ENCODE measurements at places on chromosomes 6 and 20. TPM values are rescaled to one million over a fixed set of nuclear protein-coding genes. Genes with fewer than 3 reads are reported as not detected.
A peak's percentile ranks its signal among the peaks of the same experiment; 100 is the strongest.

IRF4 gene
- total RNA-seq: 3.3 TPM

DNA sequence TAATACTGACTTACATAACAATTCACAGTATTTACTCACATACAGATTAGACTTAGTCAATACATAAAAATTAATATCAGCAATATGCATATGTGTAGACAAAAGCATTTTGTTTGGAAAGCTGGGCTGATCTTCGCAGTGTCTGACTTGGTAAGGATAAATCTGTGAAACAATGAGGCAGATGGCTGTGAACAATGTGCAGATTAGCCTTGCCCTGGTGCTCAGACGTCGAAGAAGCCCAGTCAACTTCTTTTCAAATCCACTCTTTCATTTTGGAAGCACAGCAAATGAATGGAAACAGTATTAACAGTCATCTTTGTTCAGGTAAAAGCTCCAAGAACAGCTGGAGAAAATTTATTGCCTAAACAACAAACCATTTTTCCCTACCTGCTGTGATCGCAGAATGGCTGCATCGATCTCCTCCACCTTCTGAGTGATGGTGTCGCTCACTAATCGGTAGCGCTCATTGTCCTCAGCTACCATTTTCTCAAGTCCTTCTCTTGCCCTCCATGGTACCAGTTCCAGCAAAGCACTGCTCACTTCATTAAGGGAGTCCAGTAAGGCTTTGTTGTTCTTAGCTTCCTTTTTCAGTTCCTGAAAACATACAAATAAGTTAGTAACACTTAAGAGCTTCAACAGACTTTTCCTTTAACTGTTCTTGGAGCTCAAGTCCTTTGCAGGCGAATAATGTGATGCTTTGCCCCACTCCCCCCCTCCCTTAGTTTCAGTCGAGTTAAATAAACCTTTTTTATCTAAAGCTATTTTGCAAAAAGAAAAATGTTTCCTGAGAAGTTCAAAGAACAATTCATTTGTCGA, 116.5 kb downstream of the DST start:
- DNase-seq: no peak

LSM2 gene
- total RNA-seq: 31.8 TPM

- no peak for DNase-seq
These were observed 91.2 kb upstream of the SIRPA start for GRCh38 chr20:1803932-1804501.

MRS2 gene
- 22.8 TPM for total RNA-seq

GRCh38 chr20:25129428-25129827, 47.5 kb upstream of the VSX1 start:
- no peak for DNase-seq

PTCRA gene
- not detected for total RNA-seq

COL19A1 gene
- not detected for total RNA-seq

PGC gene
- not detected for total RNA-seq

GRCh38 chr20:62549499-62550086, 73.8 kb upstream of the GATA5 start:
- DNase-seq: no peak

DNA sequence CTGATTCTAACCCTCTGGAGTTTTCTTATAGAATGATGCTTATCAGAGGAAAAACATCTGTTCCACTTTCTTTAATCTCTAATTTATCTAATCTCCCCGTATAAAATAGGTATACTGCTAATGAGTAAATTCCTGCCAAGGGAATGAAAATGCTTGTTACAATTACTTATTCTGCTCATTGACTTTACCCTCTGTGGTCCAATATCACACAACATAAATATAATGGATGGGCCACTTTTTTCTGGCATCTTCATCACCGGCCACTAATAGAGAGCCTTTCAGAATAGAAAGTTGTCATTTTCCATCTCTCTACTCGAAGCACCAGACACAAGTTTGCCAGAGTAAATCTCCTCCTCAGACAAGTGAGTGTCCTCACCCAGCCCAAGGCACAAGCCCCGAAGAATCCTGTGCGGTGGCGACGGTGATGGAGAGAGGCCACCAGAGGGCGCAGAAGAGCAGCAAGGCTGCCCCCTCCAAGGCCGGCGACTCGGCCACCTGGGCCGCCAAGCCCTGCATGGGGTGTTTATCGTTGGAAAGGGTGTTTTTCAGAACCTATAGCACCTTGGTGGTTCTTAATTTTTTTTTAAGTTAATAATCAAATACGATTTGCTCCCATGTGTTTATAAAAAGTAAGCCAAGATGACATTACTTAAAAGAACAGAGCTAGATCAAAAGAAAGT, 212.9 kb upstream of the ARID1B start:
- DNase-seq: peak; percentile 73

PHACTR3 gene
- total RNA-seq: 15.9 TPM

GRCh38 chr20:45038745-45039474, 62.0 kb downstream of the KCNS1 start:
- DNase-seq: no peak

DNA sequence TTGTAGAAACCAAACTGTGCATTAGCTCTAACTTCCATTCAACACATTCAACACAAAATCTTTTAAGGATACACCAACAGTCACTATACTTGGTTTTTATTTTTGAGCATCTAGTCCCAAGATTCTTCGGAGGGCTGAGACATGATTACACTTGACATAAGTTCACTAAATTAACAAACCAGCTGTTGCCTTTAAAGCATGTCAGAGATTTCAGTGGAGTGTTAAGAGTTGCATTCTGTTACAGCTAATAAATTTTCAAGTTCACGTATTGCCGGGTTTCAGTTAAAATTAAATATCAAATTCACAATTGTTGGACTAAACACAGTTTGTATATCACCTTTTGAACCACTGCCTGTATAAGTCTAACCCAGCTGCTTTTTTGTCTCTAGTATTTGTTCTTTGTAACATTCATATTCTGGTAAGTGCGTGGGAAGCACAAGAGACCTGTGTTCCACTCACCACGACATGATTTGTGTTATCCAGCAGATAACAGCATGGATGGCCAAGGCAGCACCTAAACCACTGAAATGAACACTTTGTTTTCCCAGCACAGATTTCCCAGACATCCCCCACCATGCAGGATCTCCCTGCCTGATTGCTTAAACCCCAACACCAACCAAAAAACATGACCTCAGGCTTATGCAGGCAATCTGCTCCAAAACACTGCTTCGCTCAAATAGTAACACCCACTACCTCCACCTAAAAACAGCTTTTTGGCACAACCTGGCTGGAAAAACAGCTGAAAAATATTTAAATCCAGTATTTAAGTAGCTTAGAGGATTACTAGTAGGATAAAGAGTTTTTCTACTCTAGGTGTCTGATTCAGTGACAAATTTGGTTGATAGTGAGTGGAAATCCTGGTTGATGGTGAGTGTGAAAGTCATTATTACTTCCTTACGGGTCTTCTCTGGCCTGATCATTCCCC, 286.5 kb upstream of the NT5E start:
- no peak for DNase-seq

DNA sequence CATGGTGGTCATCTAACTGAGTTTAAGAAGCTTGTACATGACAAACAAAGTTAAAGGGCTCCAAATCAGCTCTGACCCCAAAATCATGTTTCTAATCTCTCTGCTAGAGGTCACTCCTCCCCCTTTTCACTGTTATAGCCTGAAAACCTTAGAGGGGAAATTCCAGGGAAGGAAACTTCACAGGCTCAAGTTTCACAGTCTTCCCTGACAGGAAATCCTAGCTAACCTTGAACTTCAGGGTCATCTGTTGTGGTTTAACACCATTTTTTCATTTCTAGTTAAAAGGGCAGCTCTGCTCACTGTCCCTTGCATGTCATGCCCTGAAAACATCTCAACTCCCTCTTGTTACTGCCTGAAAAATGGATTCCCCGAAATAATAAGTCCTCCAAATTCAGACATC, 104.4 kb upstream of the BMP2 start:
- no peak for DNase-seq

TGM2 gene
- 46.5 TPM for total RNA-seq

PPP1R3G gene
- total RNA-seq: 1.3 TPM

EFCAB8 gene
- 0.87 TPM for total RNA-seq

ACSS1 gene
- 39.1 TPM for total RNA-seq

FLRT3 gene
- total RNA-seq: 19.0 TPM

DNA sequence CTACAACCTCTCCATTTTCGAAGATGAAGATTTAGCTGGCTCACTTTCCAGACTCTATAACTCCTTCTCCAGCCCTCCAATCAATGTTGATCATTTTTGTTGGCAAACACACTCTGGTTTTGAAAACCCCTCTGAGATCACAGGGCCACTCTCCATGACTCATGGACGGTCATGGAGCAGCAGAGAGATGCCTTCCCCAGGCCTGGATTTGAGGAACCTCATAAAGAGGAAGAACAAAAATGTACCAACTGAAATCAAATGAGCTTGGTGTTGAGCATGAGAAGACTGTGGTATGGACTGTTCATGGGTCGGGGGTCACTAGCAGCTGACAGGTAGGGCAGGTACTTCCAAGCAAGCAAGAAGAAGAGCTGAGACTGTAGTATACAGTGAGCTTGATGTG, 112.8 kb upstream of the INSM1 start:
- no peak for DNase-seq

DNA sequence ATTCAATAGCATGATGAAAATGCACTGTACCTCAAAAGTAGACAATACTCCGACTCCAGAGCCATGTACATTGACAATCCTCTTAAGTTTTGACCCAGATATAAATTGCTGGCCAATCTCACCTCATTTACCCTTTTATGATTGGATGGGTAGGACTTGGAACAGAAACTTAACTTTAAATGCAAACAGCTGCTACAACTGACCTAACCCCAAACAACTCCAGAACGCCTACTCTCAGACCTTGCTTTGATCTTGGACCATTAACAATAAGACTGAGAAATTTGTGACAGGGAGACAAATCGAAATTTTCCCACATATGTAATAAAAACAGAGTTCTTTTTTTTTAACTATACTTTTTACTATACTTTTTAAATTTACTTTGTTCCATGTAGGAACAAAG, 200.5 kb upstream of the MCHR2 start:
- no peak for DNase-seq

DNA sequence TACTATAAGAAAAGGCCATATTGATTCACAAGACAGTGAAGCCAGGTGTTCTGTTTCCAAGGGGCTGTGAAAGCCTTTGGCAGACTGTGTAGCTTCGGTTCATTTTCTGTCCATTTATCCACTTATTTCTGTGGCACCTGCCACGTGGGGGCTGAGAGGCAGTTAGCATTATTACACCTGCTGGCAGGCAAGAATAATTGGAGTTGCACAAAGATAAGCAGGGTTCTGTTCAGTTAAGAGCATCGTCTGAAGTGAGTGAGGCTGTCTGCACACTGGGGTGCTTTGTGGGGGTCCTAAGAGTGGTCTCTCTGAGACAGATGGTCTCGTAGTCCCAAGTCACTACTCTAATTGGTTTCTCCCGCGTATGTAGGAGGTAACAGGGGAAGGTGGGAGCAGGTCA, 60.6 kb upstream of the CCN6 start:
- no peak for DNase-seq

KCNK5 gene
- total RNA-seq: 18.6 TPM

LINC00237 gene
- total RNA-seq: not detected

RBPJL gene
- total RNA-seq: not detected

RSPO4 gene
- 0.66 TPM for total RNA-seq

THBS2 gene
- total RNA-seq: 107 TPM

DNA sequence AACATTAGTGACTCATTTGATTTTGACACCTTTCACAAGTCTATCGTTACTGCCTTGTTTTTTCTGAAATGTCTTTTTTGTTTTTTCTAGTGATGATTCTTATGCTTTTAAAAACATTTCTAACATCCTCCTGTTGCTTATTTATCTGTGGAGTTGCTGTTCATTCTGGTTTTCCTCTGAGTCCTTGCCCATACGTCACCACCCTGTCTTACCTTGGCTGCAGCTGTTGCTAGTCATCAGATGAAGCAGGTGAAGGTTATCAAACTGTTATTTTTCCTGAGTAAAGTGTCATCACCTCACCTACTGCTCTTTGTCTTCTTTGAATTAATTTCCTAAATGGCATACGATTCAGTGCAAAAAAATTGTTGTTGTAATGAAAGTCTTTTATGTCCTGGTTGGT, 376.6 kb downstream of the GRIK2 start:
- no peak for DNase-seq

DNA sequence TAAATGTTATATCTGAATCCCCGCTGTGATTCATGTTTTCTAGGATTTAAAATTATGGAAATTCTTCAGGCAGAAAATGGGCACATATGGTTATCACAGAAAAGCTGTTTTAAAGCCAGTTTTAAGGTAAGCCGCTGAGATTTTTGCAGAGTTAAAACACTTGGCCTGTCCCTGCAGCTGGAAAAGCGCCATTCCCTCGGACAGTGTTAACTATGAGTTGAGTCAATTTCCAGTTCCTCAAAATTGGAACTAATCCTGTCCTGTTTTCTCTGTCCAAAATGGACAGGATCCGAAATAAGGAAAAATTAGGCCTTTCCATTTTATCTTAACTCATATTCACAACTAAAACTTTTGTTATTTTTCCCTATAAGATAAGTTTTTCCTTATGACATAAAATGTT, 225.2 kb downstream of the SAMD5 start:
- no peak for DNase-seq

GRCh38 chr6:134082191-134082590, 29.8 kb upstream of the SLC2A12 start:
- DNase-seq: no peak

SIRPB2 gene
- total RNA-seq: 28.5 TPM

DNA sequence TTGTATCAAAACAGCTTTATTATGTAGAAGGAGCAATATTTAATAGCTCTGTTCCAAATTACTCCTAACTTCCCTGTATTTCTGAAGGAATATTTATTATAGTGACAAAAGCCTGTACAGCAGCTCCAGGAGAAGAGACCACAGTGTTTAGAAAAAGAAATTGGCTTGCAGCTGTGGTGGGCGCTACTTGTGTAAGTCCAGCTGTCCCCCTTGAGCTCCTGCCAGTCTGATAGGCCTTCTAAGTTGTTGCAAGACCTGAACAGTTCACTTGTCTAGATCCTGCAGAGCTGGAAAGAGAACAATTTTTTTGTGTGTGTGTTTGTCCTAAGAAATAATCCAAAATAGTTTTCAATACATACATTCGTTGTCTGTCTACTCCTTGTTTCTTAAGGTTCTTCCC, 86.6 kb downstream of the JARID2 start:
- no peak for DNase-seq

DNA sequence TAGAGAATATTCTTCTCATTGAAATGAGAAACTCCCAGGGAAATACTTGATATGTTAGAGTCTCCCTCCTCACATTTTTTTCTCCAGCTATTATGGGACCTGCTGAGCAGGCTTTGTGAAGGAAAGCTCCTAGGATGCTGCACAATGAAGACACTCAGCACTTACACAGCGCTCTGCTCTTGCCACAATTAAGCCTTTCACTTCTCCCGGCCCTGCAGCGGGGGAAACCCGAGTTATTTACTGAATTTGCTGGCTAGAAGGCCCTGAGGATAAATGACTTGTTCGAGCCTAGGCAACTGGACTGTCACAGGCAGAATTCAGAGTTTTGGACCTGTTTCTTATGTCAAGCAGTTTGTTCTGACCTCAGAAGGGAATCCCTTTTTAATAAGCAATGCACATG, 102.0 kb downstream of the MAP3K7 start:
- no peak for DNase-seq

SPAG4 gene
- total RNA-seq: 5.7 TPM

GRCh38 chr6:34177181-34177591, 31.3 kb upstream of the GRM4 start:
- DNase-seq: no peak

- DNase-seq: no peak
These were observed 161.1 kb upstream of the CARMIL1 start for GRCh38 chr6:25118038-25118437.

Data from tibial nerve (tissue), 4 donors.